ENCODE measurements at places on chromosomes 7 and 10.

- no peak for DNase-seq
These were observed 34.2 kb upstream of the IGFBP3 start for GRCh38 chr7:45955286-45955685.

DNA sequence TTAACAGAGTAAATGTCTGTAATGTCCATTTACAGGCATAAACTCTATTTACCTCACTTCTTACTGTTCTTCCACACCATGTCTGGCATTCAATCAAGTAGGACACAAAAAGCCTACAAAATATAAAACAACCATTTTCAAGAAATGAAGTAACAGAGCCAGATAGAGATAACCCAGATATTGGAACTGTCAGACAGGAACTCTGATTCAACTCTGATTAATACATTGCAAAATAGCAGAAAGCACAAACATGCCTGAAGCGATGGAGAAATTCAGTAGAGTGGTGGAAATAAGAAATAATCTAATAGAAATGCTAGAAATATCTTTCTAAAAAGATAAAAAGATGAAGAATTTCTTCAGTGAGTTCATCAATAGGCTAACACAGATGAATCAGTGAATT lies 964.4 kb downstream of the PCDH15 start:
- no peak for DNase-seq

GRCh38 chr10:70925377-70926225 lies 37.2 kb upstream of the PCBD1 start:
- DNase-seq, result no peak

GRCh38 chr7:34603711-34604444 lies 54.1 kb upstream of the NPSR1 start:
- no peak for DNase-seq

GRCh38 chr10:115801992-115802391 lies 471.0 kb downstream of the GFRA1 start:
- no peak for DNase-seq

DNA sequence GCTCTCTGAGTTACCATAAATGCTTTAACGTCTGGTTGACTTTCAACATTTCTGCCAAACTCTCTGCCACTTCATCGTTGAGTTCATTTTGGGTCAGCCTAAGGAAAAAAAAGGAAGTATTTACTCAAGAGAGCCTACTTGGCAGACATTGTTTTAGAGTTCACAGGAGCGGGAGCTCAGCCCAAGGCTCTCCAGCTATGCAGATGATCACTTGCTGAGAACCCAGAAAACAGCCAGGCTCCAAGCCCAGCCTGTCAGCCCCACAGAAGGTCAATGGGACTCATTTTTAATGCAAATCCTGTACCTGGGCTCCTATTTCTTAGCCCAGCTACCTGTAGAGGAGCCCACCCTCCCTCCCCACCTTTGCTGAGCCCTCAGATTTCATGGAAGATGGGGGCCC lies 45.5 kb downstream of the NOD1 start:
- no peak for DNase-seq

- DNase-seq, result no peak
These were observed 114.8 kb downstream of the FAM53B start for GRCh38 chr10:124629415-124629814.

DNA sequence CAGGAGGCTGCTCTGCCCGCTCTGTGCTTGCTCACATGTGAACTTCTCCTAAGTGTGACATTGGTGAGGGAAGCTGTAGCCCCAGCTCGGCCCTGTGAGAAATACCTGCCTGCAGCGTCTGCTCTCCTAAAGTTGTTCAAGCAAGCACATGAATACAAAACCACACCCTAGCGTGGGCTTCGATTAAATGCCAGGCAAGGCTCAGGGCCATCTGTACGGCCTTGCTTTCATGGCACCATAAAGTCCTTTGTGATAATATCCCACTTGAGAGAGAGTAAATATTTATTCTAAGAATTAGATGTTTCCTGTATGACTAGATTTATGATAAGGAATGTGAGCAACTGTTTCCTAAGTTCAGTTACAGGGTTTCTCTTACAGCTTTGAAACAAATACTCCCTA lies 262.8 kb upstream of the KLF14 start:
- DNase-seq, result no peak

GRCh38 chr7:63067897-63068585 lies 930.6 kb upstream of the ZNF722 start:
- no peak for DNase-seq

- DNase-seq, result no peak
These were observed 46.7 kb upstream of the DLG5 start for GRCh38 chr10:77973276-77973675.

DNA sequence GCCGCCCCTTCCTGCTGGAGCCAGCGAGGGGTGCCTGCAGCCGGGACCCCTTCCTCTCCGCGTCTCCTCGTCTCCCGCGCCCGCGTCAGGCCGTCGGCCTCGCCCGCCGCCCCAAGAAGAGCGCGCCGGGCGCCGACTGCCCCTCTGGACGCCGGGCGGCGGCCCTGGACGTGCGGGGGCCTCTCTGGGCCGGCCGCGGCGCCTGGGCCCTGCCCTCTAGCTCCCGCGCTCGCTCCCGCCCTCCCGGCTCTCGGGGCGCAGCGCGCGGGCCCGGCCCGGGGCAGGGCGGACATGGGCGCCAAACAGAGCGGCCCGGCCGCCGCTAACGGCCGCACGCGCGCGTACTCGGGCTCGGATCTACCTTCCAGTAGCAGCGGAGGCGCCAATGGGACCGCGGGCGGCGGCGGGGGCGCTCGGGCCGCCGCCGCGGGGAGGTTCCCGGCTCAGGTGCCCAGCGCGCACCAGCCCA lies 704 bp downstream of the ZNRF2 start:
- DNase-seq, result no peak

DNA sequence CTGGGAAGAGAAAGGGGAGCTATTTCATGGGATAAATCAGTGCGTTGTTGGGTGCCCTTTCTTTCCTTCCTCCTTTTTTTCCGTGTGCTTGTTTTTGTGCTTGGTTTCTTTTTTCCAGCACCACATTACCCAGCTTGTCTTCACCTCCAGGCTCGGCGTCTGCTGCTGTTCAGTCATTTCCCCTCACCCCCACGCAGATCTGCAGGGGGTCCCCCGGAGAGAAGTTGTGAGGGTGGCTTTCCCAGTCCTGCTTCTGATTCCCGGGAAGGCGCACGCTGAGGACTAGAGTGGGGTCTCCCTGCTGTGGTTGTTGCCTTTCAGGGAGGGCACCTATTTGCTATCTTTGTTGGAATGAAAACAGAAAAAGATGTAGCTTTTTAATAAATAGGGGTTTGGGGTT lies 1.6 kb downstream of the CAMK1D start:
- no peak for DNase-seq

DNA sequence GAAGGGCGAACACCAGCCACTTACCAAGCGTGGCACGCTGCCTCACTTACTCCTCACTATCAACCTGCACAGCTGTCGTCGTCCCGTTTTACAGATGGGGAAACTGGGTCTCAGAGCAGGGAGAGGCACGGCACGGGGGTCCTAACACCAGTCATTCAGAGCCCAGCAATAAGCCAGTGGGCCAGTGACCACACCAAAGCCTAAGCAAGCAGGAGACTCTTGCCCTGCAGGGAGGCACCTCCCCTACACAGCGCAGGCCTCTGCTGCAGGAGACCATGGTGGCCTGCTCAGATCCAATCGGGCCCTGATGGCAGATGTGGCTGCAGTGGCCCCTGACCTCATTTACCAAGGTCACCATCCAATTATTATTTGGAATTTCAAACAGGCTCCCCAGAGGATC lies 4.8 kb downstream of the SLIT1 start:
- DNase-seq, result no peak

DNA sequence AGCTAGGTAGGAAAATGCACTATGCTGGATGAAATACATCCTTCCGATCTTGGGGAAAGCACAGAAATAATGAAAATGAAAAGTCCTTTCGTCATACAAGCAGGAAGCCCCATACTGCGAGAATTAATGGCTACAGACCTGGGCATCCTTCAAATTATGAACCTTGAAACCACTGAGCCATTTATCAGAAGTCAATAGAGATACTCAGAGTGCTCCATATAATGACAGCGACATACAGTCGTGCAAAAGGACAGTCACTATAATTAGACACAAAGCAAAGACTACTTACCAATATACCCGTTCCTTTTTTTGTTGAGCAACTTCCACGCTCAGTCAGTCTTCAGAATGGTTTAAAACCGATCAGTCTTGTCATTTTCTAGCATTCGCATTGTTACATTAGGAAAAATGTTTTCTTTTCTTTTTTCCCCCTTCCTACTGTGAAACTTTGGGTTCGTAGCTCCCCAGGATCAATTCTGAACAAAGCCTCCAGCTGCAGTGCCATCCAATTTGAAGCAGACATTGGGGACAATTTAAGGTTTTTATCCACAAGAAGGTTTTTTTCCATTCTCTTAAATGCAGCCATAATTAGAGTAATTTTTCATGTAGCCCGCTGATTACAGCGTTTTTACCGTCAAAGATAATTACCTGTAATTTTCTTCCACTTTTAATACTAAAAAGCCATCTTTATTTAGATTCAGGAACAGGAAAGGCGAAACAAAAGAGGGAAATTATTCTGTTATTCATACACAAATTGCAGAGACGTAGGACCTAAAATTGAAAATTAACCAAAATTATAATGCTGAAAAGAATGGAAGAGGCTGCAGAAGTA lies 6.4 kb downstream of the DLX6 start:
- no peak for DNase-seq

DNA sequence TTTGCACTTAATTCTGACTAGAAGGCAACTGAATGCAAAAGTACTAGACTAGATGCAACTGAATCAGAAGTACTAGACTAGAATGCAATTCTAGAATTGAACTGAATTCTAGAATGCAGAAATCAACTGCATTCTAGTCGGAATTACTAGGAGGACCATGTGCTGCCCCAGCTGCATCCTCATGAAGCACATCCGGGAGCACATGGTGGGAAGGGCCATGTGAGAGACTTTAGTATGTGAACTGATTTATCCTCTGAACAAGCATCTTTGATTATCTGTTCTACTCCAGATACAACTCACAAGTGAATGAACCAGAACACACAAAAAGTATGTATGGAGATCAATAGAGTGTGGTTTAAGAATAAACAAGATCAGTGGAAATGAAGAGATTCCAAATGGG lies 115.1 kb downstream of the GALNT11 start:
- DNase-seq, result no peak

- no peak for DNase-seq
These were observed 427.1 kb upstream of the GALNT17 start for GRCh38 chr7:70704831-70705346.

DNA sequence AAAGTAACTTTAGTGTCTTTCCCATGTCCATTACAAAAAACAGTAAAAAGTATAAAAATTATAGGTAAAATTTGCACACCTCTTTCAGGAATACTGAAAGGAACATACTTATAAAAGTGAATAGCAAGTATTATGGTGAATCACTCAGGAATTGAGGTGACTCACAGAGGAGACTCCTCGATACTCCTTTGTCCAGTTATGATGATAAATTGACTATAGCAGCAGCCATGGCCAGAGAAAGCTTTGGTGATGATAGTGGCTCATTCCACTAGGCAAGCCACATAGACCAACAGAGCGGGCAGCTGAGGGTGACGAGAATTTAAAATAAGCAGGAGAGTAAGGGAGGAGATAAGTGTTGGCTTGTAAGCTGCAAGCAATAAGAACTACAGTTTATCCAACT lies 1231.1 kb upstream of the CELF2 start:
- no peak for DNase-seq

DNA sequence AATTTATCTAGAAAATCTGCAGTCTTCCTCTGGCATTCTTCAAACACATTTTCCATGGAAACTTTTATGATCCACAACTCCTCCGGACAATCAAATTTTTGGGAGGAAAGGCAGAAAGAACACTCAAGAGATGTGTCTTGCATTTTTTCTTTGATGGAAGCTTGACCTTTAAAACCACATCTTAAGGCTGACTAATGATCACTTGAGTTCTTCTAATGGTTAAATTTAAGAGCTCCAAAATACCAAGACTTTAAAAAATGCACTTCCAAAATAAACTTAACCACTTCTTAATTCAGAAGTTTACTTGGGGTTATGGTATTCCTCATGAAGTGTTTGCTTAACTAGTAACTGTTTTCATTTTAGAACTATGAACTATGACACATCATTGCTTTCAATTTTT lies 43.3 kb downstream of the ETV1 start:
- no peak for DNase-seq

GRCh38 chr7:26156451-26157420 lies 4.7 kb downstream of the NFE2L3 start:
- no peak for DNase-seq

GRCh38 chr10:89427629-89428028 lies 13.3 kb downstream of the IFIT5 start:
- DNase-seq, result no peak

GRCh38 chr10:19483421-19483820 lies 332.8 kb upstream of the PLXDC2 start:
- no peak for DNase-seq

GRCh38 chr10:48779546-48780152 lies 95.0 kb downstream of the WDFY4 start:
- DNase-seq, result no peak

DNA sequence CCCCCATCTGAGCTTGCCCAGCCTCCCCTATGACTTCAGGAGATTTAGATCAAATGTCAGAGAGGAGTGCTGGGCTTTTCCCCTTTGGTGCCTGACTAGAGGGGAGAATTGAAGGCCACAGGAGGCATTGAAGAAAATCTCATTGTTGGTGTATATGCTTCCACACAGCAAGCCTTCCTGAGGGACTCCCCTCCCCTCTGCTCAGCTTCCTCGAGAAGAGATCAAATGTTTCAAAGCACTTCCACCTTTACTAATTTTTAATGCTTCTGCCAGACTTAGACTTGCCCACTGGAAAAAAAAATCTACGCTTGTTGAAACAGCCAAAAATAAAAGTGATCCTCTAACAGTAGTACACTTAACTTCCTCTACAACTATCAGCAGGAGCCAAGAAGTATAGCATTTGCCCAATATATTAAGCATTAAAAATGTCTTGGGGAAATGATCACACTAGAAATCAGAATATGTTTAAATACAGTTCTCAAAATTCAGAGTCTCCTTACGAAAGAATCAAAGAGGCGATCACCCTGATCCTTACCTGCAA lies 79.3 kb downstream of the FZD1 start:
- DNase-seq, result no peak

GRCh38 chr7:117854186-117854585 lies 19.1 kb downstream of the CTTNBP2 start:
- DNase-seq, result no peak

GRCh38 chr7:139078399-139078798 lies 31.1 kb downstream of the ZC3HAV1 start:
- DNase-seq, result no peak

DNA sequence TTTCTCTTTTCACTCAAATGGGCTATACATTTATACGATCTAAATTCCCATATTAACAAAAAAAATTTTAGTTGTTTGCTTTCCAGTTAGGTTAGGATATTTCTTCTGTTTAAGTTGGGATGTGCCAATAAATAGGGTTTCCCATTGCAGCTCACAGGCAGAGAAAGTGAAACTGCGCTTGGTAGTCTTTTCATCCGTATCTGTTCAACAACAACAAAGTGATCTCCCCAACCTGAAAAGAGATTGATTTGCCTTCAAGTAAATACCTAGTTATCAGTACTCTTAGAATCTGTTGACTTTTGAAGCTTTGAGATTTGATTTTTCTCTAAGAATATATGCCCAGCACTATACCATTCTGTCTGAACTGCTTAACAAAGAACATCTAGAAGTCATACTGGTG lies 143.4 kb downstream of the DYNC1I1 start:
- no peak for DNase-seq
